GM23248 (cell line): ENCODE measurements at places on chromosomes 4 and X. TPM values are rescaled to one million over a fixed set of nuclear protein-coding genes. Genes with fewer than 3 reads are reported as not detected.

Gene FAM184B
- total RNA-seq, result not detected in 2 replicates

Gene RIBC1
- total RNA-seq, result 0.25 and 0.32 TPM in 2 replicates

DNA sequence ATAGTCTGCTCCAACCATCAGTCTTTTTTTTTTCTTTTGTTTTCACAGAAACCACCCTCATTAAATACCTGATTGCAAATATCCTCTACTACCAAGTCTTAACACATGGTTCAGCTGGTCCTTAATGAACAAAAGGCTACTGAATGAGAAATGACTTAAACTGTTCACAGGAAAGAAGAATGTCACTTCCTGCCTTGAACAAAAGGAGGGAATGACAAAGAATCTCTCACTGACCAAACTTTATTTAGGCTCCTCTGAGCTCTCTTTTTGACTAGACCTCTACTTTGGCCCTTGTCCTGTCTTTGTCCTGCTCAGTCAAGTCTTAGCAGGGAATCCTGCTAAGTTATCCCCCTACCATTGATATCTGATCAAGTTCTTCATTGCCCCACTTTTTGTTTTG is 31.8 kb upstream of the GJB1 start:
- H3K27me3 ChIP-seq, result no peaks in the 10 kb centered on the region
- no peak overlapping the region for H3K27ac ChIP-seq
- DNase-seq, result no peak
- no peaks in the 10 kb centered on the region for H3K4me1 ChIP-seq

Gene CLDN34
- total RNA-seq, result not detected in 2 replicates

Gene CFP
- total RNA-seq, result 1.4 TPM in 1 of 2 replicates, not detected in the other

Gene VGLL1
- total RNA-seq, result not detected in 2 replicates

Gene PDLIM3
- total RNA-seq, result 0.25 TPM in 1 of 2 replicates, not detected in the other
